ENCODE measurements at places on chromosomes 1 and 21.

- DNase-seq: no peak
Observed at GRCh38 chr21:32392299-32392879, 423 bp downstream of the URB1 start.

DNA sequence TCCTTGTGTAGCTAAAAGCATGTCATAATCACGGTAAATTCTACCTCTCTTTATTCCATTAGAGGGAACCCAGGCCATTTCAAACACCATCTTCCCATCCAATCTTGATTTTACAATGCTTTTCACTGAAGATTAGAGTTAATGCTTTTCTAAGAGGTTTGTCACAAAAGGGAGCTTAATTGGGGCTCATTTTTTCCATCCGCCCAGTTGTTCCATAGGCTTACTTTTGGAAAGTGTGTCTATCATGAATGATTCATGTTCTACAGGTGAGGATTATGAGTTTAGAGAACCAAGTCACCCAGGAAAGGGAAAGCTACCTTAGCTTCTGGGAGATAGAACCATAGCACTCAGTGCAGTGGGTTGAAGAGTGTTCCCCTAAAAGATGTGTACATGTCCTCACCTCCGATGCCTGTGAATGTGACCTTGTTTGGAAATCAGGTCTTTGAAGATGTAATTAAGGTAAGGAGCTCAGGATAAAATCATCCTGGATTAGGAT lies 286.9 kb upstream of the RUNX1 start:
- DNase-seq: no peak

DNA sequence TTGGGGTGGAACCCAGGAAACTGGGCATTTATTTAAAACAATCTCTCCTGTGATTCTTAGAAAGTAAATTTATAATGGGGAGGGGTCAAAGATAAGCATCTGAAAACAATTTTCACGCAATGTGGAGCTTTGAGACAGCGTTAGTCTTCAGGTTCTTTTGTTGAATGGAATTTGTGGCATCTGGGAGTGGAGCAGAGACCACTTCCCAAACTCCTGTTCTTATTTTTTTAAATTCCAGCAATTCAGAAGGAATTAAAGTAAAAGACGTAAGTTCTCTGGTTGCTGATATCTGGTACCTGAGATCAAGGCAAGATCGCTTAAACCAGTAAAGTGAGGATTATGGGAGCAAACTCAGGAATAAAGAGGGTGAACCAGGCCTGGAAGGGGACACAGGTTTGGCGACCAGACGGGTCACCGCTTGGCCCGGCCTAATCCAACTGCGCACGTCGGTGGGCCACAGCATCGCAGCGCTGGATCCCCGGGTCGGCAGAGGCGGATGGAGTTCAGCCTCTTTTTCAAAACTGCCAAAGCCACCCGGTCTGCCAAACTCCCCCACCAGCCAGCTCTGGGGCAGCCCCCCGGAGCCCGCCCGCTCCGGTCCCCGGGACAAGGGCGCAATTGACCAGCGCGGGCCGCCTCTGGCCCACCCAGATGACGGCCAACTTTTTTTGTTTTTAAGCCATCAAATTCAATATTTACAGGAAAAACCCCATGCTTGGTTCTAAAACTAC lies 754 bp upstream of the PDPN start:
- no peak for DNase-seq

- no peak for DNase-seq
Observed at GRCh38 chr21:17903029-17903806, 84.1 kb upstream of the C21orf91 start.

DNA sequence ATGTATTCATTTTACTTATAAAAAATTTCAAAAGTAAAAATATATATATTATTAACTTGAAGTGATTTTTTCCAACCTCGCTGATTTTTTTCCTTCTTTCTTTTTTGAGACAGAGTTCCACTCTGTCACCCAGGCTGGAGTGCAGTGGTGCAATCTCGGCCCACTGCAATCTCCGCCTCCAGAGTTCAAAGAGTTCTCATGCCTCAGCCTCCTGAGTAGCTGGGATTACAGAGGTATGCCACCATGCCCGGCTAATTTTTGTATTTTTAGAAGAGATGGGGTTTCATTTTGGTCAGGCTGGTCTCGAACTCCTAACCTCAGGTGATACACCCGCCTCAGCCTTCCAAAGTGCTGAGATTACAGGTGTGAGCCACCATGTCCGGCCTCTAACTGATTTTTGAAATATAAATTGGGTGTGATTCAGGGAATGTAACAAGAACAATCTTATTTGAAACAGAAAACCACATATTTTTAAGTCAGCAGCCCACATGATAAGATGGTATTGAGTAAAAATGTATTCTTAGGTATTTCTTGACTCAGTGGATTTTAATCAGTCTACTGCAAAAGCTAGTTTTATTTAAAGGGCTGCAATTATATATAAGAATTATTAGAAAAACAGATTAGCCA lies 30.0 kb downstream of the ZBTB8B start:
- no peak for DNase-seq

- no peak for DNase-seq
Observed at GRCh38 chr1:60848583-60849188, 233.7 kb upstream of the NFIA start.

DNA sequence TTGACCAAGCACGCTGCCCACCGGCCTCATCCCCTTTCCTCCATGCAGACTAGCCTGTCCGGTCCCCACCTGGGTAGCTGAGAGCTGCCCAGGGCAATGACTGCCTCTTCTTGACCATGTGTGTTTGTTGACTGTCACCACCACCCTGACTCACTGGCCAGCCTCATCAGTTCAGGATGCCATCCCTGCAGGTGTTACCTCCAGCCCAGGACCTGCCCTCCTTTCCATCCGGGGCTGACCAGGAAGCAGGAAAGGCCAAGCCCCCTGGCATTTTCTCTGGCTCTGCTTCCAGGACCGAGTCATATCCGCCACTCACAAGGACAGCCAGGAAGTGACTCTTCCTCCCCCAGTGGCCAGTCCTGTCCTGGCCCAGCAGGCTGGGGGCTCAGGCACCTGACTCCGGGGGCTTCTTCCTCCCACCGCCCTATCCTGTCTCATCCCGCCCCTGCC lies 17.1 kb downstream of the EPHA2 start:
- DNase-seq: no peak

DNA sequence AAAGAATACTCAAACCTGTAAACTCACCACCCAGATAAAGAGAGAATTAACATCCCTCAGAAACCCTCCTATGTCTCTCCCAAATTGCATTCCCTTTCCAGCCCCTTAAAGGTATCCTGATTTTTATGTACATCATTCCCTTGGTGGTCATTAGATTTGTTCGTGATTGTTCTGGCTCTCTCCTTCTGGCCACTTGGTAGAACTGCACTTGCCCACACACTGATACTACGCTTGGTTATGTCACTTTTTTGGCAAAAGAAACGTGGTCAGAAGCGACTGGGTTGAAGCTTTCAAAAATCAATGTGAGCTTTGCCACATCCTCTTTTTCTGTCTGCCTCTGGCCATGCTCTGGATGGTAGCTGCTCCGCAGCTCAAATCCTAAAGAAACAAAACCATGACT lies 76.3 kb downstream of the KRTAP19-8 start:
- no peak for DNase-seq

- no peak for DNase-seq
Observed at GRCh38 chr1:31875636-31876236, 59.9 kb upstream of the SPOCD1 start.

DNA sequence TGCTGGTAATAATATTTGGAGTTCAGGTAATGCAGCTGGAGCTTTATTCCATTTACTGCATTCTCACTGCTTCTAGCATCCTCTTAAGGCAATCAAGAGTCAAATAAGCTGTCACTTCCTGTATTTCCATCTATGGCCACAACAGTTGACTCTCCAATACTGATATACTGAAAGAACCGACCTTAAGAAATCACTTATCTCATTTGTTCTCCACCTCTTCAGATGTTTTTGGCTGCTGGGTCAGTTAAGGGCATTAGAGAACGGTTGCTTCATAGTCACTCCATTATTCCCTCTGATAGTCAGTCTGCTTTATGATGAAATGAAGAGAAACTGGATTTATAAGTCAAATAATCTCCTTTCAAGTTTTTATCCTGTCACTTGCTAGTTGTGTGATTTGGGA lies 14.2 kb upstream of the RGS4 start:
- DNase-seq: no peak

DNA sequence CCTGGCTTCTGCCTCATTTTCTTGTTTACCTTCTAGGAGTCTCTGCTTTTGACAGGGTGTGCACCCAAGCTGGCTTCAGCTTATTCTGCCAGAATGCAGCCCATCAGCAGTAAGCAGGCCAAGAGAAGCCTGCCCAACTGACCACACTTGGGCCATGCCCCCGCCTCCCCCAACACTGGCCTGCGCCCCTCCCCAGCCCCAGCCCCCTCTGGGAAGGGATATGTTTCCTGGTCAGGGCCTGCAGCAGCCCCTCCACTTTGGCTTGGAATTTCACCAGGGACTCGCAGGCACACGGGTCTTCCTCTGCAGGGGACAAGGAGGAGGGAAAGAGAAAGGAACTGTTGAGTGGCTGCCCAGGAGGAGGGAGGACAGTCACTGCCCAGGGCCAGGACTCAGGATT lies 9.4 kb downstream of the MATN1 start:
- no peak for DNase-seq

- no peak for DNase-seq
Observed at GRCh38 chr21:45372732-45373355, 32.1 kb upstream of the COL18A1 start.

- no peak for DNase-seq
Observed at GRCh38 chr1:173297798-173298391, 90.8 kb upstream of the TNFSF4 start.

- no peak for DNase-seq
Observed at GRCh38 chr1:229848752-229849677, 218.0 kb upstream of the GALNT2 start.

DNA sequence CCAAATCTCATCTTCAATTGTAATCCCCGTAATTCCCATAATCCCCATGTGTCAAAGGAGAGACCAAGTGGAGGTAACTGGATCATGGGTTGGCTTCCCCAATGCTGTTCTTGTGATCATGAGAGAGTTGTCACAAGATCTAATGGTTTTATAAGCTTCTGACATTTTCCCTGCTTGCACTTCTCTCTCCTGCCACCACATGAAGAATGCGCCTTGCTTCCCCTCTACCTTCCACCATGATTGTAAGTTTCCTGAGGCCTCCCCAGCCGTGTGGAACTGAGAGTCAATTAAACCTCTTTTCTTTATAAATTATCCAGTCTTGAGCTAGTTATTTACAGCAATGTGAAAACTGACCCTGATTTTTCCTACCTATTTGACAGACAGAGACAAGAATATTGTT lies 162.5 kb upstream of the SYT6 start:
- no peak for DNase-seq

DNA sequence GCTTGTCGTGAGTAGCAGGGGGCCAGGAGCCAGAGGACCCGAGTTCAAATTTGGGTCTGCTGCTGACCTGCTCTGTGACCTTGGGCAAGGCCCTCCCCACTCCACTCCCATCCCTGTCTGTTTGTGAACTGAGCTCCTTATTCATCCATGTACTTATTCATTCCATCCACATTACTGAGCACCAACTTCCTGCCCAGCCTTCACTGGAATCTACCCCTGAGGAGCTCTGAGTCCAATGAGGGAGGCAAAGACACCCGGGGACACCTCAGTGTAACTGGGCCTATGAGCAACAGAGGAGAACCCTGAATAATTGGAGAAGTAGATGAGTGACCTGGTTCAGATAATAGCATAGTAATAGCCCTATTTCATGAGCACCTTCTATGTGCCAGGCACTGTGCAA lies 8.9 kb downstream of the BSND start:
- no peak for DNase-seq

- no peak for DNase-seq
Observed at GRCh38 chr1:186286615-186287315, 88.3 kb downstream of the TPR start.

DNA sequence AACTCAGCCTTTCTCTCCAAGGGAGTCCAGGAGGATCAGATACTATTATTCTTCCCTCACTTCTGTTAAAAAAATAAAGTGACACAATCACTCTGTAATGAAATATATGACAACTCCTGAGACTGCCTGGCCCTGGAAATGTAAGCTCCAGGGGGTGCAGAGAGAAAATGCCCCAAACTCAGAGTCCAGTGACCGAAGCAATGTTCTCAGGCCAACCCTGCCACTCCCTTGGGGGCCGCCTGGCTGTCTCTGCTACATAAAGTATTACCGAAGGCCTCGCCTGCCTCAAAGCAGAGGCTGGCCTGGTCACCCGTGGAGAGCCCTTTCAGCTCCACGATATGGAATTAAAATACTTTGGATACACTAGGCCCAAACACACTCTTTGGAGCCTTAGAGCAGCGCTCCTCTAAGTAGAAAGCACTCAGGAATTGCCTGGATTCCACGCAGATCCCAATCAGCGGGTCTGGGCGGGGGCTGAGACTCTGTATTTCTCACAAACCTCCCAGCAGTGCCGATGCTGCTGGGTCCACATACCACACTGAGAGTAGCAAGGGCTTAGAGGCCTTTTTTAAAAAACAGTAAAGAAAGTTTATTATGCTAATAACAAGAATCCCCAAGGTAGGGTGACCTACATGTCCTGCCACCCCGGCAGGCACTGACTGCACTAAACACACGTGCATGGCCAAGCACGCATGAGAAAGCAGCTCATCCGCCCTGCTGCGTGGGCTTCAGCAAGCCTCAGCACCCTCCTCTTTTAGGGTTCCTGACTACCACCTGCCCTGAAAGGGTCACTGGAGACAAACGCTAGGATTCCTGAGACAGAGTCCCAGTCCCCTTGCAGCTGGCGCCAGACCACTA lies 31.1 kb downstream of the TMCO4 start:
- DNase-seq: no peak

- DNase-seq: no peak
Observed at GRCh38 chr1:147162093-147162492, 10.2 kb downstream of the PRKAB2 start.

- DNase-seq: no peak
Observed at GRCh38 chr1:26075421-26076144, 8.2 kb upstream of the TRIM63 start.

GRCh38 chr1:235047331-235047871 lies 81.2 kb downstream of the TOMM20 start:
- no peak for DNase-seq

GRCh38 chr21:20641241-20641640 lies 357.0 kb upstream of the NCAM2 start:
- no peak for DNase-seq

DNA sequence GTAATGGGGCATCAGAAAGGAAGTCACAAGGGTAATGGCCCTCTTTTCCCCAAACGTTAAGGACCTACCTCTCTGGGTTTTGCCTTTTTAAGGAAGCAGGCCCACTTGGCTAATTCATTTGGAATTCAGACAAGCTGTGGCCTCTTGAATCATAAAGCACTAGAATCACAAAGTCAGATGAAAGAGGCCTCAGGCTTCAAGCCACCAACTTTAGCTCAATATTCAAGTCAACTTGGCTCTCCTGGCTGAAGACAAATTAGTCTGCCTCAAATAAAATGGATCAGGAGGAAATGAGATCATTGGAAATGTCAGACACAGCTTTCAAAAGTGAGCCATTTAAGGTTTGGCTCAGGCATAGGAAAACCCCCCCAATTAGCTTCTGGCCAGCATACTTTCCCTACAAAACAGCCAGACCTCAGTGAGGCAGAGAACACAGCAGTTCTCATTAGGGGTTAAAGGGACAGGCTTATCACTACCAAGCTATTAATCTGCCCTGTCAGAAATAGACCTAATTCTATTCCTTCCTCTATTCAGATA lies 34.3 kb downstream of the SLC35D1 start:
- no peak for DNase-seq

All from T-helper 1 cell (primary cell).